ENCODE measurements at places on chromosomes 4 and X.
A peak's percentile ranks its signal among the peaks of the same experiment; 100 is the strongest.

- DNase-seq, result no peak
Measured at GRCh38 chr4:171101845-171102244, 711.4 kb upstream of the GALNTL6 start.

GRCh38 chrX:133403984-133404383 is 11.3 kb downstream of the GPC4 start:
- DNase-seq, result no peak

DNA sequence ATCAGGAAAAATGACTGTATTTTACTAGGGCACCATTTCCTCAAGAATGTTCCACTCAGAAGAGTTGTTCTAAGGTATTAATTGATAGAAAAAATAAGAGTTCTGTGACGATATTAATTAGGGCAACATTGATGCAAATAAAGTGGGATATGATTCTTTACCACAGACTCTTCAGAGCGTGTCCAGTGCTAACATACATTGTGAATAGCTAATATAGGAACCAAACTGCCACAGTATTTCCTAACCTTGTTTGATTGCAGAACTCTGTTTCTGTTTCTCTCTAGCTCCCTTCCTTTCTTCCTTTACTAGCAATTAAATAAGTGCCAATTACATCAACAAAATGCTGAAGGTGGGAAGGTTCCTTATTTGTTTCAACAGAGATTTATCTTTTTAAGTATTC is 154.1 kb upstream of the CPEB2 start:
- DNase-seq, result peak; percentile 77

- peak; percentile 49 for DNase-seq
Measured at GRCh38 chr4:73725510-73725909, 14.9 kb upstream of the CXCL8 start.

DNA sequence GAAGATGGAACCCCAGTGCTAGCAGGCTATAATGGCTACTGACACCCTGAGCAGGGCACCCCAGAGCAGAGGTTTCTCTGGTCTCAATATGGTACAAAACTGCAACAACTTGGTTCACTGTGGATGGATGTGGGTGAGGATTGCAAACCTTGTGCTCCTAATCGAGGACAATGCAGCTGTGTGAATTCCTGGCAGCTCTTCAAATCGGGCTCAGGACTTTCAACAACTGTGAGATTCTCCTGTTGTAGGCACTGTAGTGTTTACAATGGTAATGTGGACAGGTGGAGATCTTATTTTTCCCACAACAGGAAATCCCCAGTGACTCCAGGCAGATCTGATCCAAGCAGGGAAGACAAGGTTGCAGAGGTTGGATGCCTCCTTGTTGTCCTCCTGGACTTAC is 101.5 kb downstream of the RCHY1 start:
- no peak for DNase-seq

DNA sequence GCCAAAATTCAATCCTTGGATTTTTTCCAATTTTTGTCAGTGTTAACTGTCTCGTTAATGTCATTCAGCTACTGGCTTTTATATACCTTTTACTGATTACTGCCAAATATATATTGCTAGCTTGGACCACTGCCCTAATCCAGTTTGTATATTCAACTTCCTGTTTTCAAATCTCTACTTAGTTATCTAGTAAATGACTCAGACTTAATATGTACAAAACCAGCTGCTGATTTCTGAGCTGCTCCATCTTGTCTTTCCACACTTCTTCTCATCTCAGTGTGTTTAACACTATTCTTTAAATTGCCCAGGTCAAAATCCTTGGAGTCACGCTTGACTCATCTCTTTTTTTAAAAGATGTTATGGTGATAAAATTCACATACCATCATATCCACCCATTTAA is 1196.7 kb downstream of the RAPGEF2 start:
- no peak for DNase-seq

DNA sequence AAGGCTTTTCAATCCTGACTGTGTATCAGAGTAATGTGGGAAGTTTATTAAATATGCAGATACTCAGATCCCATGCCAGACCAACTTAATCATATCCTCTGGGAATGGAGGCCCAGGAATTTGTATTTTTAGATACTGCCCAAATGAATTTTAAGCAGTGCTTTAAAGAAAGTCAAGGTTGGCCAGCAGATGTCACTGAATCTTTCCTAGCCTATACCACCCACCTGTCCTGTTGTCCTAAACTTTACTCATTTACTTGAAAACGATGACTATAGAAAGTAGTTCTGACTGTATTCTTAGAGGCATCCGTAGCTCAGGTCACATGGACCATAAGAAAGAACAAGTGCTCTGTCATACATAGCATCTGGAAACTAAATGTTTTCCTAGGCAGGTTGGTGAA is 79.9 kb downstream of the AMOT start:
- no peak for DNase-seq

Measured in inflammatory macrophage treated with lipopolysaccharide for 1 hour (primary cell).